ENCODE measurements at places on chromosomes 4 and X.

DNA sequence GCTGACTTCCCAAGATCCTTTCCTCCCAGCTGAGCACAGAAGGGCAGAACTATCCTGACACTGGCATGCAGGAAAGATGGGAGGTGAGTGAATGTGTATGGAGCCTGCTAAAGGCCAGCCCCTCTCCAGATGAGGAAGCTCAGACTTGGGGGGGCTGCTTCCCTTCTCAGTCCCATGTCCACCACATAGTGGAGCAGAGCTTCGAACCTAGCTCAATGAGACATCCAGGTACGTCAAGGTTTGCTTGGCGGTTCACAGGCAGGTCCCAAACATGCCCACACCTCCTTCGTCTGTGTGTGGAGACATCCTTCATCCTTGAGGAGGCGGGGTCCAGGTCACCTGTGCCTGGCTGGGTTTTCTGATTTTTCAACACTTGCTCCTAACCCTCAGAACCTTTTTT, 31.3 kb downstream of the ACSL1 start:
- DNase-seq, result no peak

DNA sequence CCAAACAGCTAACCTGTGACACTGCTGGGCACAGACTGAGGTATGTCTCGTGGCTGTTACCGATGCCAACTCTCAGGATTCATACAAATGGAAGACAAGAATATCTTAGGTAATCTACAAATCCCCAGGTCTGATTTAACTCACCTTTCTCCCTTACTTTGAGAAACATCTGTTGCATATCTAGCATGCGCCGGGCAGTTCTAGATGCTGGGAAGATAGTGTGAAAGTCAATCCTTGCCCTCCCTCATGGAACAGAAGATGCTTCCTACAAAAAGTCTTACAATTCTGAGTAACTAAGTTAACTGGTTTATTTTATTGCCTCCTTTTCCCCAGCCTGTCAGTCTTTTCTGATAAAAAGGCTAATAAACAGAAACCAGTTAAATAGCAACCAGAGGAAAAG, 212.2 kb upstream of the FAT1 start:
- no peak for DNase-seq

DNA sequence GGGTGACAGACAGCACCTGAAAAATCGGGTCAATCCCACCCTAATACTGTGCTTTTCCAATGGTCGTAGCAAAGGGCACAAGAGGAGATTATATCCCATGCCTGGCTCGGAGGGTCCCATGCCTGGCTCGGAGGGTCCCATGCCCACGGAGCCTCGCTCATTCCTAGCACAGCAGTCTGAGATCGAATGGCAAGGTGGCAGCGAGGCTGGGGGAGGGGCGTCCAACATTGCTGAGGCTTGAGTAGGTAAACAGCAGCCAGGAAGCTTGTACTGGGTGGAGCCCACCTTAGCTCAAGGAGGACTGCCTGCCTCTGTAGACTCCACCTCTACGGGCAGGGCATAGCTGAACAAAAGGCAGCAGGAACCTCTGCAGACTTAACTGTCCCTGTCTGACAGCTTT, 365.1 kb downstream of the STPG2 start:
- no peak for DNase-seq

DNA sequence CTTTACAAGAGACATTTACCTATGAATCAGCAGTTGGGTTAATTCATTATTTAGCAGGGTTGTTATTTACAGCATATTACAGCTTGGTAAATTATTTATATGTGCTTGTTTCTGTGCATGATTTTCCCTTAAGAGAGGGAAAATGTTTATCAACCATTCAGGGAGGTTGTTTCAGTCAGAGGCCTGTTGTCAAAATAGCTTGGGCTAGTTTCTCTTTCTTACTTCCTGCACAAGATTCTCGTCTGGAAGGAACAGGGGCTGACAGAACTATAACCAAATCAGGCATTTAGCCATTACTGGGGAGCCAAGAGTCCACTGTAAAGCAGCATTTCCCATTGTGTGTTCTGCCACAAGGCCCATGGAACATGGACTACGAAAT, 135.8 kb downstream of the HS6ST2 start:
- no peak for DNase-seq

GRCh38 chrX:68807818-68808217, 21.0 kb upstream of the EFNB1 start:
- DNase-seq, result no peak

DNA sequence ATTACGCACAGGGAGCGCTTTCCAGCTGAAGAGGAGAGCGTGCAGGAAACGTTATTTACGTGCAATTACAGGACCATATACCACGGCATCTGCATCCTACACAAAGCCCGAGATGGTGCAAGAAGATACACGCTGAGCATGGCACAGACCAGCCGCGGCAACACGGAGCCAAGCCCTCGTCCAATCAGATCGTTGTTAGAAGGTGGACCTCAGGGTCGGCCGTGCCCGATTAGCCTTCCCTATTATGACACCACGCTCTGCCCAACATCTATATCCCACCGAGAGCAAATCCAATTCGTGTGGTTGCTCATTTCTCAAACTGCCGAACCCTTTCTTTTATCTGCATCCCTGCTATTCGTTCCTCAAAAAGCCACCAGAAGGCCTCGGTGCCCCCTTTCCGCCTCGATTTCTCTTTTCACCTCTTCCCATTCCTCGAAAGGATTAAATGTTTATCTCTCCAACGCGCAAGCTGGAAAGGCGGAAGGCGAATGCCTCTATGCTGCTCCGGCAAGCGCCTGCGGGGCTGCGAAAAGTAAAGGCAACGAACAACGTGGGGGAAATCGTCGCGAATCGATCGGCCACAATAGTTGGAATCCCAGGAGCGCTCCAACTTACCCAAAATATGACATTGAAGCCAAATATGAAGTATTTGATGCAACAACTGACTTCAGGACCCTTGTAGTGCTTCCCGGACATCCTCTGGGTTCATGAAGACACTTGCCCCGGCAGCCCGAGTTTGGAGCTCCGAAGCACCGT, 702 bp downstream of the TSPAN5 start:
- DNase-seq, result peak; percentile 68

DNA sequence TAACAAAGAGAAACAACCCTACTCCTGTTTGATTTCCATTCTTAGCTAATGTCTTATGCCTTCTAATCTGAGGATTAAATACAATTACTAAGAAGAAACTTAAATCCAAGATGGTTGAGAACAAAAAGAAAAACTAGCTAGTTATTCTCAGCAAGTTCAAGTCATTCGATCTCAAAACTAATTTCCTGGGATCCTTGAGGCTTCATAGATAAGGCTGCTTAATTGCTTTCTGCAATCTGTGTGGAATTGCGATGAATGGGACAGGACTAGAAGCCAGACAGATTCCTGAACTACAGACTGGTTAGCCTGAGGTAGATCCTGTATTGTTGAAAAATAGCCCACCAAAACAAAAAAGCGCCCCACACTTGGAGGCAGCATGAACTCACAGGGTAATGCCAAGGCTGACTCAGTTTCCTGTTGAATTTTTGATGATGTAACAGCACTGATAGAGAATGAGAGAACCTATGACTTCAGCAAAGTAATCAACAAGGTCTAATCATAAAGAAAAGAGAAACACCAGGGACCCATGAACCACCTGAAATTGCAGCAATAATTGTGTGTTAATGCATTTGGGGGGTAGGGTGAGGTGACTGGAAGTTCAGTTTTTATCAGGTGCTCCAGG, 33.9 kb downstream of the KLHL15 start:
- DNase-seq, result peak; percentile 16

- no peak for DNase-seq
These were observed 92.7 kb downstream of the TENT5D start for GRCh38 chrX:80512924-80513323.

GRCh38 chr4:77167173-77167572, 10.2 kb downstream of the CCNG2 start:
- DNase-seq, result no peak

- no peak for DNase-seq
These were observed 633.0 kb downstream of the TLL1 start for GRCh38 chr4:166506051-166506450.

DNA sequence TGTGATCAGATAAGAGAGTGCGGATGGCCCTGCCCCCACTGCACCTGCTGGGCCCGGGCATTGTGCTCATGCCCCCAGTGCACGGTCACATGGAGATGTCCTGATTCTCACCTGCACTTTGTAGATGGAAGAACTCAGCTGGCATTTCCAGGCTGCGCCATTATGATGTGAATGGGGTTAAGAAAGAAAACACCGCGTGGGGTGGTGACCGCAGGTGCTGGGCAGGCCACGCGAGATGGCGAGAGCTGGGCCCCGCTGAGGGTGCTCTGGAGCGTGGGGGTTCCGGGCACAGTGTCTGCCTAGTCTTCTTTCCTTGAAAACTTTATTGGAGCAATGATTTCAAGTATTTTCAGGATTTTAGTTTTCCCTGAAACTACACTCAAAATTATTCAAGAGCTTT, 17.8 kb upstream of the HGFAC start:
- DNase-seq, result no peak

- no peak for DNase-seq
These were observed 195.4 kb upstream of the ADGRL3 start for GRCh38 chr4:61004651-61005170.

- no peak for DNase-seq
These were observed 8.3 kb upstream of the GJB1 start for GRCh38 chrX:71214604-71215337.

DNA sequence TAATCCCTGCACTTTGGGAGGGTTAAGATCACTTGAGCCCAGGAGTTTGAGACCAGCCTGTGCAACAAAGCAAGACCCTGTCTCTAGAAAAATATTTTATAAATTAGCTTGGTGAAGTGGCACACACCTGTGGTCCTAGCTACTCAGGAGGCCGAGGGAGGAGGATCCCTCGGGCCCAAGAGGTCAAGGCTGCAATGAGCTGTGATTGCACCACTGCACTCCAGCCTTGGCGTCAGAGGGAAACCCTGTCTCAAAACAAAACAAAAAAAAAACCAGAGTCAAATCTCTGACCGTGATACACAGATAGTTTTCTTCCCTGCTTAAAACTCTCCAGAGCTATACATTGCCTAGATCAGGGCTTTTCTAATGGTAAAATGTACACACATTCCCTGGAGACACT, 53.5 kb downstream of the CHST7 start:
- no peak for DNase-seq

DNA sequence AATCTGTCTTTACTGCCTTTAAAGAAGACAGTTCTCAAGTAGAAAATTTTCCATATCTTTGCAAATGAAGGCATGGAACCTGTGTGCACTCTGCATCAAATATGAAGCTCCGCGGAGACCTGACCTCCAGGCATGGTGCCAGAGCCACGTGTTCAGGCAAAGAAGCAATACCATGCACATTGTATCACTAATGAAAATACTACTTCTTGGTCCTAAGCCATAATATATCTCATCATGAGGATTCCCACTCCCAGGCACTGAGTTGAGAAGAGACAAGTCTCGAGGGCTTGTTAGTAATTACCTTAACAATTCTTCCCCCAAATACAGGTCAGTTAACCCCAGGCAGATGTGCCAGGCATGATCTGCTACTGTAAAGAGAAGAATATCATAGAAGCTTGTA, 56.7 kb downstream of the PCDH19 start:
- DNase-seq, result no peak

GRCh38 chr4:173160871-173161270, 7.7 kb upstream of the GALNT7 start:
- no peak for DNase-seq

- DNase-seq, result peak; percentile 90
These were observed 5.0 kb upstream of the TSPAN5 start for GRCh38 chr4:98663226-98664006.

DNA sequence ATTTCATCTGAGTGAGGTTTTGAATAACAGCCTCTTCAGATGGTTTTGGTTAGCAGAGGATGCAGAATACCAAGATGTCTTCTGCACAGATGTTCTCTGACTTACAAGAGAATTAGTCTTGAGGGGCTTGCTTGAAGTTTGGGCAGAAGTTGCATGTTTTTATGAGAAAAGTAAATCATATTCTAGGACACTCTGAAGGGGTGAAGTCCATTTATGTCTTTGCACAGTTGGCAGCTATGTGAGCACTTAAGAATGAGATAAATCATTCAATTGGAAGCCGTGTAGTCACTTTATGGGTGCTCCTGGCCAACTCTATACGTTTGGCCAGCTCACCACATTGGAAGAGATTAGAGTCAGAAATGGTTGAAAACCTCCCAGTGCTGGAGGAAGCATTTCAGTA, 252.7 kb upstream of the KCNIP4 start:
- no peak for DNase-seq

DNA sequence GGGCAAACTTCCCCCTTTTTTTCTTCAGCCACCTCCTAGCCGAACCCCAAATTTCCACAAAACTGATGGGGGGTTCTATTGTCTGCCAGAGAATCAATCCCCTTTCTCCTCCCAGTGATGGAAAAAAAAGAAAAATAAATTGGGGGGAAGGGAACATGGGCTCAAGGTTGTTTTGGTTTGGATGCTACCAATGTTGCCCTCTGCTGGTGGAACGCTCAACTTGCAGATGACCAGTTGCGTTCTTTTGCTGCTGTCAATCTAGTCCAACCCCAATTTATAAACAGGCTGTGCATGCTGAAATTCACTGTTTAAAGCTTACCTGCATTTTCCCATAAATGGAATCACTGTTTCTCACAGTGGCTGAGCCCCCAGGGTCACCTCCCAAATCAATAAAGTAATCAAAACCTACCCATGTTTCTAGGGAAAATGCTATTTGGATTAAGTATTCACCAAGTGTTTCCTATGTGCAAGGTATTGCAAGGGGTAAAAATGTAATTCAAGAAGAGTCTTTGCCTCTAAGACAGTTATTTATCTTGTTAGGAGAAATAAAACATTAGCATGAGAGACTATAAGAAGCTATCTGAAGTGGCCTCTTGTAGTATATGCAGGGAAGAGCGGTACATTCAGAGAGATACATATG, 116.7 kb upstream of the TMEM164 start:
- DNase-seq, result peak; percentile 43

- DNase-seq, result no peak
These were observed 7.3 kb downstream of the RGS12 start for GRCh38 chr4:3299976-3300671.

- DNase-seq, result no peak
These were observed 68.9 kb downstream of the COL25A1 start for GRCh38 chr4:109233570-109233969.

- no peak for DNase-seq
These were observed 57.9 kb downstream of the DKK2 start for GRCh38 chr4:106978046-106978774.
